ENCODE measurements at places on chromosomes 7 and 10.

DNA sequence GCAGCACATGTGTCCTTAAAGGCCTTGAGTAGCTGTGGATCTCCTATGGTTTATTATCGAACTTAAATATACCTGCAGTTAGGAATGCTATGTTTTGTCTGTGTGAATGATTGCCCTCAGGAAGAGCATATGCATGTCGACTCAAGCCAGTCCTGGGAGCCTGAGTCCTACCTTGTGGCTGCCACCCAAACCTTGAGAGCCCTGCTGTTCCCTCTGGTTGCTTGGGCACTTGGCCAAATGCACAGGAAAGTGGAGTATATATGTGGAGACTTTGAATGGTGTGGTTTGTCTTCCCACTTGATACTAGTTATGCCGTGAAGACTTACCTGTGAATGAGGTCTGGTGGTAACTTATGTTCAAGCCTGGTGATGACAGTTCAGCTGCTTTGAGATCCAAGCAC, 409.8 kb downstream of the LRMDA start:
- DNase-seq, result no peak

- no peak for DNase-seq
Measured at GRCh38 chr7:16773884-16774283, 20.3 kb downstream of the TSPAN13 start.

DNA sequence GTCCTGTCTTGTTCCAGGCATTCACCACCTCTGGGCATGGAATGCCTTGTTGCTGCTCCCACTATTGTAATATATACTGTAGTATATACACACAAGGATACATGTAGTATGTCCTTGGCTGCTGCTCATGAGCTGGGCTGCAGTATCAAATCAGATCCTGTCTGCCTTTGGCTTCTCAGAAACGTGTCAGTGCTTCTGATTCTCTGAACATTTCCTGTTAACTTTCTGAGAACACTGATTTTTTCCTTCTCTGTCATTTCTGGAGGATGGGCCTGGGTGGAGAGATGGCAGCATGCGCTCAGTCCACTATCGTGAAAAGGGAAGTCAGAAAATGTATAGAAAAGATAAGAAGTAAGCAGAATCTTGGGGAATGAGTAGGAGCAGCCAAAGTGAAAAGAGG, 12.2 kb downstream of the SFTPA2 start:
- no peak for DNase-seq

GRCh38 chr10:48606530-48607355, 1.9 kb upstream of the ARHGAP22 start:
- DNase-seq, result no peak
